Stimulated activated CD4-positive, alpha-beta T cell treated with anti-CD3 and anti-CD28 coated beads, Interleukin-1b, Interleukin-23, amount 100 ng/mL, for 1 hour (primary cell): ENCODE measurements at places on chromosomes 7 and 10.

GRCh38 chr10:109956454-109957091, 33.3 kb upstream of the XPNPEP1 start:
- DNase-seq = no peak

DNA sequence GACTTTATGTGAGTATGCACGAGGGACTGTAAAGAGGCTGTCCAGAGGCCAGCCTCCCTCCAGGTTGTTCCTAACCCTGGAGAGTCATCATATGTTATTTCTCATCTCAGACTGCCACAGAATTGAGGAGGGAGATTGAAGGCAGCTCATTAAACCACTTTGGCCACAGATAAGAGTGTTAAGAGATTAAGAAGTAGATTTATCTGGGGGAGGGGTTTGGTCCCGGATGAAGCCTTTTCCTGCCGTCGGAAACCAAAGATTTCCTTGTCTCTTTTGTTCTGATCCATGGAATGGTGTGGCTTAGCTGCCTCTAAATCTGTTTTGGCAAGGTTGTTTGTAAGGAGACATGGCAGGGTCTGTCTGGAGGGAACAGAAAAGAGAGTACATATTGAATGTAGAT, 338.8 kb downstream of the AUTS2 start:
- DNase-seq = no peak

DNA sequence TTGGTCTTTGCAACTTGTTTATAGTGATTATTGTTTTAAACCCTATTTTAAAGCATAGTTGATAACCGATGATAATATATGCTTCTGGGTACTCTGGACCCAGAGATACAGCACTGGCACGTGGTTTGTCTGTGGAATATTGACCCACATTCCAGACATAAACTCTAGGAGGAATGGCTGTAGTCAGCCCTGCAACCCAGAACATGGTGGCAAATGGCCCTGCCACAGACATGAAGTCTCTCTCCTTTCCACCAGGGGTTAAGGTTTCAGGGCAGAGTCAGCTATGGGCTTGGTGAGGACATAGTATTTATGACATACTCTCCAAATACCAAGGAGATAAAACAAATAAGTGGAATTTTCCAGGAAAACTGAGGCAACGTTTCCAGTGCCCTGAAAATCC, 83.6 kb downstream of the NAMPT start:
- no peak for DNase-seq

- DNase-seq = no peak
Measured at GRCh38 chr7:102119925-102120324, 166.7 kb upstream of the SH2B2 start.

DNA sequence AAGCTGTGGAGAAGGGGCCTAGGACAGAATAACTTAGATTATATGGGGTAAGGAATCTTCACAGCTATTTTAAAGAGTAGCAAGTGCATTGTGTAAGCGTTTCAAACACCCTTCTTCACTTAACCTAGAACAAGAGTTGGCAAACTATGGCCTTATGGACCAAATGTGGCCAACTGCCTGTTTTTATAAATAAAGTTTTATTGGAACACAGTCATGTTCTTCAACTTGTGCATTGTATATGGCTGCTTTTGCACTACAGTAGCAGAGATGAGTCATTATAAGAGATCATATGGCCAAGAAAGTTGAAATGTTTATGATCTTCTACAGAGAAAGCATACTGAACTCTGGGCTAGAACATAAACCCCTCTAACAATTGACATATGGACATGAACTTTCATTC, 187.8 kb downstream of the ETV1 start:
- no peak for DNase-seq

DNA sequence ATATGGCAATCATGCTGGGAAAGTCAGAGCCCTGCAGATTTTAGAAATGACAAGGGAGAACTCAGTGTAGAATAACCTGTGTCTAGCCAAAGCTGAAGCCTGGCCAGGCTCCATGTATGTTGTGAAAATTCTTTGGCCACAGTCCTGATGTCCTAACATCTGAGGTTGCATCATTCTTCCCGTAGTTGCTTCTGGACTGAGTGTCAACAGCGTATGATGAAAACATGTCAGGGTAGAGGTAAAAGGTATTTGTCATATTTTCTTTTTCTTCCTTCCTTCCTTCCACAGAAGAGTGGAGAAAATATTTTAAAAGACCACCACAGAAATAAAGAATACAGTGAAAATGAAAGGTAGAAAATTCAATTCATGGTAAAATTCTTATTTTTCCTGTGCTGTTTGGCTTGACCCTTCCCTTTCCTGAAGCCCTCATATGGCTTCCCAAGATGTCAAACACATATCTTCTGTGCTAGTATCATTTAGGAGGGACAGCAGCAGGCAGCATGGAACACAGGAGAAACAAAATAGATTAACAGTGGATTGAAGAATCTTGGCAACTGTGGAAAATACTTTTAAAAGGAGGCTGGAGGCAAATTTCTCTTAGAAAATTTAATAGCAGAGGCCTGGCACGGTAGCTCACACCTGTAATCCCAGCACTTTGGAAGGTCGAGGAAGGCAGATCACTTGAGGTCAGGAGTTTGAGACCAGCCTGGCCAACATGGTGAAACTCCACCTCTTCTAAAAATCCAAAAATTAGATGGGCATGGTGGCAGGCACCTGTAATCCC, 18.9 kb upstream of the NRBF2 start:
- no peak for DNase-seq
